Naive thymus-derived CD4-positive, alpha-beta T cell (primary cell): ENCODE measurements at places on chromosomes 11 and 22.

DNA sequence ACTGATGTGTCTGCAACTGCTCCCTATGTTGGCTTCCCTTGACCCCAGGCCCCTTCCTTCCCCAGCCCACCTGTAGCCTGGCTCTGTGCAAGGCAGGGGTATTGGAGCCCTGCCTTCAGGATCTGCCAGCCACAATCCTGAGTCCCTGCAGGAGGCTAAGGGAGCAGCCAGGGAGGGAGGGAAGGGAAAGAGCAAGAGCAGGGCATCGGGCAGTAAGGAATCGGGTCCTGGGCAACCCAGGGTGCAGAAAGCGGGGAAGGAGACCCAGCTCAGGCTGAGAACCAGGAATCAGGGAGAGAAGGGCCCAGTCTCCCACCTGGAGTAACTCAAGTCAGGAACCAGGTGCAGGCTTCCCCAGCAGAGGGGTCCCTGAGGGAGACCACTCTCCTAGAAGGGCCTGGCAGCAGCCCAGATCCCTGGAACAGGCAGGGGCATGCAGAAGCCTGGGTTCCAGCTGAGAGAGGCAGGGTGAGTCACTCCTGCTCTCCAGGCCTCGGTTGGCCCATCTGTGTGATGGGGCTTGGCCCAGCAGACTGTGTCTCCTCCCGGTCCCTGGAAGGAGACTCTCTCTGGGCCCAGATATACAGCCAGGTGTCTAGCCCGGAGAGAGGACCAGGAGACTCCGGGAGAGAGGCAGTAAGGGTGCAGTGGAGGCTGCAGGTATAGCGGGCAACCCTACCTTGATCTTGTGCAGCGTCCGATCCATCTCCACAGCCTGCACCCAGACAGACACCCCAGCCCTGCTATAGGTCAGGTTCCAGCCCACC, 13.4 kb downstream of the STARD10 start:
- no peak for DNase-seq

GRCh38 chr11:95849087-95849825, 59.0 kb downstream of the CEP57 start:
- peak; percentile 20 for DNase-seq

DNA sequence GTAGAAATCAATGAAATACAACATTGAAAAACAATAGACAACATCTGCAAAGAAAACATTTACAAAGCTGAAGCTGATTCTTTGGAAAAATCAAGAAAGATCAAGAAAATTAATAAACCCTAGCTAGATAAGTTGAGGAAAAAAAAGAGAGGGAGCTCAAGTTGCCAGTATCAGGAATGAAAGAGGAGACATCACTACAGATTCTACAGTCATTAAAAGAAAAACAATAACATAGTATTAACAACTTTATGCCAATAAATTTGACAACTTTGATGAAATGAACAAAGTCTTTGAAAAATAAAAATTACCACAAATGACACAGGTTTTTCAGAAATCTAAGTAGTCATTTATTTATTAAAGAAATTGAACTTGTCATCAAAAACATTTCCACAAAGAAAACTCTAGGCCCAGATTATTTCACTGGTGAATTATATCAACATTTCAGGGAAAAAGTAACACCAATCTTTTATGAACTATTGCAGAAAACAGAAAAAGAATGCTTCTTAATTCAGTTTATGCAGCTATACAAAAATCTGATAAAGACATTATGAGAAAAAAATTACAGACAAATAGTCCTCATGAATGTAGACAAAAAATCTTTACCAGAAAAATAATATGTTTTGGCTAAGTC, 39.2 kb downstream of the POU2AF1 start:
- no peak for DNase-seq

DNA sequence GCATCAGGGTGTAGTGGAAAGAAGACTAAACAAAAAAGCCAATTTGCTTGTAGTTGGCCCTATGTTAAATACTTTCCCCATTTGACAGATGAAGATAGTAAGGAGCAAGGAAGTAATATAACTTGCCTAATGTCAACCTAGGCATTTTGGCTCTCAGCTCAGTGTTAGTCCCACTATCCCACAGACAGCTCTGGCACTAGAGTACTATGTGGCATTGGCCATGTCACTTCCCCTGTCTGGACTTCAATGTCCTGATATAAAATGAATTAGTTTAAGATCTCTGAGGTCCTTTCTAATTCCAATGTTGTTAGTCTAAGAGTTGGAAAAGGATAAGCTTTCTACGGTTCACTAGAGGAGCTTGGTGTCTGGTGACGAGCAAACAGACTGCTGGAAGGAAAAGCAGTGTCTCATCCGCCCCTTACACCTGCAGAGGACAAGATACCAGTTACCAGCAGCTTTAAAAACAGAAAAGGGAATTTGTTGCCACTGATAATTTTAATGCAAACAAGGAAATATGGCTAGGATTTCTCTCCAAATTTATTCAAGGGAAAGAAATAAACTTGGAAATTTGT, 92.5 kb downstream of the RELT start:
- no peak for DNase-seq

DNA sequence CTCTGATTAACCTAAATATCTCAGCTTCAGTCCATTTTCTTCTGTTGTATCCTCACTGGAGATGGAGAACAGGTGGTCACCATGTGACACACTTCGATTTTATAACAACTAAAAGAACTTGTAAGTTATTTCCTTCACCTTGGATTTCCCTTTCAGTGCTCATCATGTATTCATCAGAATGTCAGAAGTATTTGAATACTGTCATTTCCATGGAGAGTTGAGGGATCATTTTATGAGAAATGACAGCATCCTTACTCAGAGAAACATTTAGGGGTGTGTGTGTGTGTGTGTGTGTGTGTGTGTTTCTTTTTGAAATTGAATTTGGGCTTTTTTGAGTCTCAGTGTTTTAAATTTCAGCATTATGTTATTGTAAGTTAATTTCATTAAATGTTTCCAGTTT, 205.8 kb downstream of the ARHGAP42 start:
- DNase-seq: no peak

- DNase-seq: peak; percentile 6
Measured at GRCh38 chr11:92941676-92942571, 27.5 kb upstream of the MTNR1B start.

- DNase-seq: no peak
Measured at GRCh38 chr22:41526226-41526829, 17.9 kb downstream of the POLR3H start.

GRCh38 chr11:95138448-95138847, 48.8 kb downstream of the ENDOD1 start:
- no peak for DNase-seq

DNA sequence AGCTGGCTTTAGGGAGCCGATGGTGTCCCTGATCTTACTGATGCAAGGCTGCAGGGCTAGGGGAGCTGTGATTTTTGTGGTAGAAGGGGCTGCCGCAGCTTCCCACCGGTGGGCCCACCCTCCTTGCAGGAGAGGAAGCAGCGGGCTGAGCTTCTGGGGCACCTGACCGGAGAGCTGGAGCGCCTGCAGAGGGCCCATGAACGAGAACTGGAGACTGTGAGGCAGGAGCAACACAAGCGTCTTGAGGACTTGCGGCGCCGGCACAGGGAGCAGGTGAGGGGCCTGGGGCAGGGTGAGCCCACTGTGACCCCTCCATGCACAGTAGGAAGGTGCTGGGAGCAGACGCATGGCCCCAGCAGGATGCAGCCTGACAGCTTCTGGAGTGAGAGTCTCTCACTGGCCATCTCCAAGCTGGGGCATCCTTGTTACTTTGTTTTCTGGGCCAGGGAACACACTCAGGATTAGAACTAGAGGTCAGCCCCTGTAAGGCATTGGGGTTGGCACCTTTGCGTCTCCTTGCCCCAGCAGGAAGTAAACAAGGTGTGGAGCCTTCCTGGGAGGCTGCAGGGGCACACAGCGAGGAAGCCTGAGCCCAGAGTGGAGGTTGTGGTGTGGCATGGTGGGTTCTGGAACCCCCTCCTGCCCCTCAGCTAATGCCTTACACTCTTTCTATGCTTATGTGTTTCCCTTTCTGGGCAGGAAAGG, 66.7 kb downstream of the CEP164 start:
- DNase-seq: no peak

DNA sequence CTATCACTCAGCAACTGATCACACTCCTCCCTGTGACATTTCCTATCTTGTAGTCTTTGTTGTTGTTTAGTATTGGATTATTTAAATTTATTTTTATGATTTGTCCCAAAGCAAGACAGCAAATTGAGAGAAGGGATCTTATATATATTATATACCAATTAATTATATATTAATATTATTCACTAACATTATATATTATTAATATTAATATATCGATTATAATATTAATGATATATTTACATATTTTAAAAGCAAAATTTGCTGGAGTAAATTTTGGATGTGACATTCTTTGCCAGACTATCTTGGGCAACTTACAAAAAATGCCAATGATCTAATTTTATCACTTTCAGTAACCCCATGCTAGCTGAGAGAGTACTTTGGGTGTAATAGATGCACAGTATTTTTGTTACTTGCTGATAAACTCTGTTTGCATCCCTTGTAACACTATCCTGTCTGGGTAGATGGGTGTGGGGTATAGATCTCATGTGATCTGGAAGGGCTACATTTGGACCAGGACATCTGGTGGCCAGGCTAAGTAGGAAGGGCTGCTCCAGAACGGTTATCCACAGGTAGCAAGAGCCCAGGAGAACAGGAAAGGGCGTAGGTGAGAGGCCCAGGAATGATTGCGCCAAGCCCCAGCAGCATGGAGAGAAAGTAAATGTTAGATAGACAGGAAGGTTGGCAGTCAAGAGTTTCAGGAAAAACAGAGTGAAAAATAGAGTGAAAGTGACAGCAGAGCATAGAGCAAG, 608.6 kb upstream of the KIRREL3 start:
- DNase-seq: no peak

GRCh38 chr22:21949948-21950347, 2.7 kb downstream of the PPM1F start:
- no peak for DNase-seq

DNA sequence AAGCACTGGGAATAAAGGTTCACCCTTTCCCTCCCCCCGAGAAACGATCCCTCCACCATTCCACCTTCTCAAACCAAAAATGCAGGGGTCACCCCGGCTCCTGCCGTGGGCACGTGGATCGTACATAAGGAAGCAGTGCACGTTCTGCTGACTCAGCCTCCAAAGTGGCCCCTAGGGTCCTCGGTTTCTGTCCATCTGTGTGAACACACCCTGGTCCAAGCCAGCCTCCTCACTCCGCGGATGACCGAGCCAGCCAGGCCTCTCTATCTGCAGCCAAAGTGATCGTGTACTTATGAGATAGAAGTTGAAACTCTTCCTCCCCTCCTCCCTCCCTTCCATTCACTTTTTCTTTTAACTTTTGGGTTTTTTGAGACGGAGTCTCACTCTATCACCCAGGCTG, 16.2 kb downstream of the C11orf24 start:
- no peak for DNase-seq

DNA sequence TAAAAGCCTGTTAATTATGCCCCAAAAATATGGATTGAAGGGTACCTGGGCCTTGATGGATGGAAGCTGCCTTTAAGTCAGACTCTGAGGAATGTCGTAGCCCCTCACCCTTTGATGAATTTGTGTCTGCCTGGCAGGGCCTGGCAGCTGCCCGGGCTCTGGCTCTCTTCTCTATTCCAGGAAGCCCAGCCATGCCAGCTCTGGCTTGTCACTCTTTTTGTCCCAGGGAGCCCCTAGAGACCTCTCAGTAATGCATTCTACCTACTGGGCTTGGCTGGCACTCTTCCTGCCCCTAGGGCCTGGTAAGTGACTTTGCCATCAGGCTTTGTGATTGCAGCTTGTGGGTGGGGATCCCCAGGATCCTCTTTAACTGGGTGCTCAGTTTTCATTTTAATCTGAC, 103.8 kb downstream of the GRIK4 start:
- no peak for DNase-seq

GRCh38 chr22:45743687-45744086, 72.1 kb downstream of the ATXN10 start:
- DNase-seq: no peak

- no peak for DNase-seq
Measured at GRCh38 chr22:27881421-27881820, 37.6 kb downstream of the PITPNB start.

- DNase-seq: no peak
Measured at GRCh38 chr11:89442801-89443200, 48.4 kb downstream of the NOX4 start.

DNA sequence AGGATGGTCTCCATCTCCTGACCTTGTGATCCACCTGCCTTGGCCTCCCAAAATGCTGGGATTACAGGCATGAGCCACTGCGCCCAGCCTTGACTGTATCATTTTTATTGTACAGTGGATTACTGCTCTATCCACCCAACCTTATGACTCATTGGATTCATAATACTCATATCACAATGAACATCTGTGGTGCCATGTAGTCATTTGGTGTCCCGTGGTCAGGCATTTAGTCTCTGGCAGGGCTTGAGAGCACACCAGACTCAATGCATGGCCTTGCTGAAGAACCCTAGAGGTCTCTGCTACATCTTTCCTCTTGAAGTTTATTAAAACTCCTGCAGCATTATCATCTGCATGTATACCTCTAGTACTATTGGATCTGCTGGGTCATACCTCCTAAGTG, 98.0 kb upstream of the LDLRAD3 start:
- DNase-seq: no peak

- peak; percentile 65 for DNase-seq
Measured at GRCh38 chr22:39658367-39658766, 87.8 kb downstream of the CACNA1I start.

DNA sequence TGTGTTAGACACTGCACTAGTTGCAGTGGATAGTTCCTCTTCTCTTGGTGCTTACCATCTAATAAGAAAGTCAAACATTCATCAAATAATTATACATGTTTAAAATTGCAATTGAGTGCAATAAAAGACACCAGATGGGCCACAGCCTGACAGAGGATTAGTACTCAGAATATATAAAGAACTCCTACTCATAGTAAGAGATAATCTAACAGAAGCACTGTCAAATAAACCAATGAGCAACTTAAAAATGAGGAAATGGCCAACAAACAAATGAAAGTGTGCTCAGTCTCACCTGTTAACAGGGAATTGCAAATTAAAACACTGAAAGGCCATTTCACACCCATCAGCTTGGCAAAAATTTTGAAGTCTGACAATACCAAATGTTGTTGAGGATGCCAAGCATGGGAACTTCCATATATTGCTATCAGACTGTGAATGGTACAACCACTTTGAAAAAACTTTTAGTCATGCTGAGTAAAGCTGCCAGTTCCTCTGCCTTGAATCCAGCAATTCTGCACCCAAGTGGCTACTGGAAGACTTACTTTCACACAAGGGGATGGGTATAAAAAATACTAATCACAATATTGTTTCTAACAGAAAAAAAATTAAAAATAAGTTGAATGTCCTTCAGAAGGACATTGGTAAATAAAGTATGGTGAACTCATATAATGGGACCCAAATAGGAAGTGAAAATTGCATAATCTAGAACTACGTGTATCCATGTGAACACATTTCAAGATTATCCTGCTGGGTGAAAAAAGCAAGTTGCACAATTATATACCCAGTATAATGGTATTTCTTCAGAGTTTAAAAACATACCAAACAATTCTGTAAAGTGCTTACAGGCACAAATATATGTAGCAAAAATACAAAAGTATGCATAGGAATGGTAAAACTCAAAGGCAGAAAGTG, 41.4 kb upstream of the CREB3L1 start:
- no peak for DNase-seq

- DNase-seq: no peak
Measured at GRCh38 chr11:69055598-69056516, 7.1 kb downstream of the TPCN2 start.

- no peak for DNase-seq
Measured at GRCh38 chr22:46062232-46062615, 85.3 kb upstream of the WNT7B start.
